ENCODE measurements at places on chromosomes 4 and X.

DNA sequence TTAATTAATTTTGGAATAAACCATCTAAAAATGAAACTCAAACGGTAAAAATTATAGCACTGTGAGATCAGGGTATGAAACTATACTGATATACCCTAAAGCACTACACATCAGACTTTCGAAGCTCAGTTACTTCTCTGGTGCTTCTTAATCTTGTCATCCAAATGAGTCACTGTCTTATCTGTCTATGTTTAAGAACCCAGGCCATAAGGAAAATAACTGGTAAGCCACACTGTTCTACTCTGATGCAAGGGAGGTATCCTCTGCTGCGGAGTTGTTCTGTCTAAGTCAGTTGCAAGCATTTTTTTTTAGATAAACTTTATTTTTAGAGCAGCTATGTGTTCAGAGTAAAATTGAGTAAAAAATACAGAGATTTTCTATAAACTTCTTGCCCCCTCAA, 830.8 kb upstream of the POU3F4 start:
- DNase-seq, result no peak

- no peak for DNase-seq
Measured at GRCh38 chrX:67726018-67726417, 182.2 kb downstream of the AR start.

- no peak for DNase-seq
Measured at GRCh38 chrX:104112326-104112951, at the start of gene ZCCHC18. Gene ZCCHC18, plus strand, starts transcription at chrX:104112523. Its CDS starts 1,589 bp downstream, at chrX:104114112.

- DNase-seq, result no peak
Measured at GRCh38 chr4:3042226-3042625, 32.1 kb downstream of the HTT-AS start.

DNA sequence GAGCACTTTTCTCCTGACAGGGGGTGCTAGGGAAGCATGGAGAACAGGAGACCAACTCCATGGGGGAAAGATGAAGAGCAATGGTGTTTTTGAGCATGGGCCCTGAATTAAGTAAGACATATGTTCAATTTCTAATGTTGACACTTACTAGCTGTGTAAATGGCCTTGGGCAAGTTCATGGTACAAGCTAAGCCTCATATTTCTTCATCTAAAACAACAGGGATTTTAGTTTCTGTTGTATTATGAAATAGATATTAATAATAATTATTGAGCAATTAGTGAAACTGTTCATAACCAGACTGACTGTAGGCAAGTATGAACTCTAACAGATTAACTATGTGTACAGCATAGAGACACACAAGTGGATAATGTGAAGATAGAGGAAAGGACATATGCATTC, 515.0 kb upstream of the FAT1 start:
- DNase-seq, result no peak

GRCh38 chr4:2468456-2469191, at the start of gene RNF4:
Gene RNF4, plus strand, starts transcription at chr4:2469106. Its CDS starts 21,388 bp downstream, at chr4:2490494.
- peak; percentile 93 for DNase-seq

- no peak for DNase-seq
Measured at GRCh38 chr4:141772838-141773237, 136.5 kb downstream of the IL15 start.

GRCh38 chrX:73799888-73800287, 236.9 kb downstream of the CHIC1 start:
- DNase-seq, result no peak

- DNase-seq, result no peak
Measured at GRCh38 chr4:163164591-163164990, 2.1 kb downstream of the NAF1 start.

DNA sequence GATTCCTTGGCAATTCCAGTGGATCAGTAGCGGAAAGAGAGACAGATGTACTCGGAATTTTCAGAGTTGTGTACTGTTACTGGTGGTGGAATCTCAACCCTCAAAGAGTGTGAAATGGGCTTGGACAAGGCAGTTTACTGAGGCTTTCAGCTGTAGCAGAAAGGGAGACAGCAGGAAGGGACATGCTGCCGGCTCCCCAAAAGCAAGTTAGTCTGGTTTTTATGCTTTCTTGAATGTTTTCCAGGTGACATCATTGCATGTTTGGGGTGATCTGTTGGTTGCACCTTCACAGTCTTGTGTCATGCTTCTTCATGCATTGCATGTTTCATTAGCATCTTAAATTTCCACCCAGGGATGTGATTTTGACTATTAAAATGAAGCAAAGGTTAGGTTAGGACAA, 1282.2 kb downstream of the ADGRL3 start:
- no peak for DNase-seq

Data from T follicular helper cell (primary cell).